Retina (tissue), 1 donor: ENCODE measurements at places on chromosomes 6 and 20.

GRCh38 chr6:9062596-9062995 lies 627.3 kb upstream of the SLC35B3 start:
- DNase-seq: no peak

DNA sequence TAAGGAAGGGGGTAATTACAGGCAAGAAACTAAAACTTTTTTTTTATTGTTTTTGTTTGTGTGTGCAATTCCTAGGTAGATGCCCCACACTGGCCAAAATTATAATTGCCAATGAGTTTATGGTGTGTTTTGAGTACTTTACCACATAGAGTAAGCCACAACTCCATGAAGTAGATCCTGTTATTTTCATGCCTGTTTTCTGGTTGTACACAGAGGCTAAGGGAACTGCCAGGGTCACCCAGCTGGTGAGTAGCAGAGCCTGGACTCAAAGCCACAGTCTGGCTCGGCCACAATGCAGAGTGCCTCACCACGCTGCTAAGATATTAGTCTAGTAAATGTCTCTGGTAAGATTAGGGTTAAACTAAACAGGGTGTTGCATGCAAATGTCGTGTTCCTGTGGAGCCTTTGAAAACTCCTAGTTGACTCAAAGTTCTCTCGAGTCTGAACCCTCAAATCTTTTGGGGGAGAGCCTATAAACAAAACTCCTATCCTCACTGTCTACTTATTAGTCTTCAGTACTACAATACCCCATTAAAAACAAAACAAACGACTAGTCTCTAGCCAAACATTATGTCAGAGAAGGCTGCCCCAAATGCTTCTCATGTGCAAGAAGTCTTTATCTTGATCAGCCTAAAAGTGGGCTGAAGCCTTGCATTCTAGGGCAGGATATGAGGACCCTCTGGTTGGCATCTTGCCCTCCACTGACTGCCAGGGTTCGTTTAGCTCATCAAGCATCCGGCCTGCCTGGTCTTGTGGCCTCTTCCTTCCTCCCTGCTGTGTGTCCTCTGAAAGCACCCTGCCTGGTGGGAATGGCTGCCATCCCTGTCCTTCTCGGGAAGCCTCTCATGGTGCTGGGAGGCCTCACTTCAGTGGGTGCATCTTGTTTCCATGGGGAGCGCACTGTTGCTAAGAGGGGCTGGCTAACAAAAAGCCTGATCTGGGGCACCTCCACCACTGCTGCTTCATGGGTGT lies 4.2 kb downstream of the DUSP22 start:
- DNase-seq: no peak

DNA sequence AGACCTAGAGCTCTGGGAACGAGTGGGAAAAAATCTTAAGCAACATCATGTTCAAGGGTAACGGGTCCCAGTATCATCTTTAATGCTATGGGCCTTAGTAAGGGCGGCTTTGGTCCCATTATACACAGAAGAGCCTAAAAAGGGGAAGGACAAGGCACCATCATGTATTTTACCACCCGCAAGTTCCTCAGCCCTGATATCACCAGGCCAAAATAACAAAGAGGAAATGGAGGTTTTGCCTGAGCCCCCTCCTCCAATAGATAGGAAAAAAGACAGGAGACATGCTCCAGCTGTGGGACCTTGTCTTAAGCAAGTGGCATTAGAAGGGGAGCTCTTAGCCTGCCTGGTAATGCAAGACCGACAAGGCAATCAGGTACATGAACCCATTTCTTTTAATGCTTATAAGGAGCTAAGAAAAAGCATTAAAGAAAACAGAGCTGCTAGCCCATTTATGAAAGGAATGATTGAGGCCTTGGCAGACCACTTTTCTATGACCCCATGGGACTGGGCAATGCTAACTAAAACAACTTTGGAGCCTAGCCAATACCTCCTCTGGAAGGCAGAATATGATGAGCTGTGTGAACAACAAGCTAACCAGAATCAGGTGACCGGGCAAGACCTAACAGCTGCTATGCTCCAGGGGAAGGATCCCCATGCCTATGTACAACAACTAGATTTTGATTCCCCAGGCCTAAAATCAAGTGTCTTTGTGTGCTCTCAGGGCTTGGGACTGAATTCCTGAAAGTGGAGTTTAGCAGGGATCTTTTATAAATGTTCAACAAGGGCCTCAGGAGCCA lies 23.2 kb downstream of the HLA-DPA1 start:
- DNase-seq: no peak

GRCh38 chr6:168888102-168888501 lies 365.5 kb downstream of the THBS2 start:
- DNase-seq: no peak

DNA sequence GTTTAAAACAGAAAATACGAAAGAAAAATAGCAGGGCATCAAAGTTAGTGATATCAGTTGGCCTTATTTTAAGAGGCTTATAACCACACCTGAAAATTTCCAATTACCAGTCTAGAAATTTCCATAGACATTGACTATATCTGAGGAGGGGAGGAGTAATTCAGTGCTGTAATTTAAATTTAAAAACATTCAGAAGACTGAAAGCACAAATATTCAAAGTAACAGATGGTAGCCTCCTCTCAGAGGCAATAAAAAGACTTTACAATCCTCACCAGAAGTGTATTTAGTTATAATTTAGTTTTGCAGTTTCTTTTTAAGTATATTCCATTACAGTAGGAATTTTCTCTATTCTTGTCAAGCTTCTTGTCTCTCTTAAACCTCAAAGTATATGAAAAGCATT lies 18.4 kb upstream of the LOC128125822 start:
- DNase-seq: no peak

- DNase-seq: no peak
These were observed 11.7 kb downstream of the UST start for GRCh38 chr6:148758492-148758891.

DNA sequence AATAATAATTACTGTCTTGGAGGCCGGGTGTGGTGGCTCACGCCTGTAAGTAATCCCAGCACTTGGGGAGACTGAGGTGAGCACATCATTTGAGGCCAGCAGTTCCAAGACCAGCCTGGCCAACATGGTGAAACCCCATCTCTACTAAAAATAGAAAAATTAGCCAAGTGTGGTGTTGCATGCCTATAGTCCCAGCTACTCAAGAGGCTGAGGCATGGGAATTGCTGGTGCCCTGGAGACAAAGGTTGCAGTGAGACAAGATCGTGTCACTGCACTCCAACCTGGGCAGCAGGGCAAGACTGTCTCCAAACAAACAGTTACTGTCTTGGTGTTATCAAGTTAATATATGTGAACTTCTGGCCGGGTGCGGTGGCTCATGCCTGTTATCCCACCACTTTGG lies 4.9 kb downstream of the RRP36 start:
- DNase-seq: no peak

- no peak for DNase-seq
These were observed 41.7 kb downstream of the SYNE1 start for GRCh38 chr6:152595499-152595898.

GRCh38 chr6:28865401-28866204 lies 58.2 kb downstream of the TRIM27 start:
- DNase-seq: peak; percentile 42

DNA sequence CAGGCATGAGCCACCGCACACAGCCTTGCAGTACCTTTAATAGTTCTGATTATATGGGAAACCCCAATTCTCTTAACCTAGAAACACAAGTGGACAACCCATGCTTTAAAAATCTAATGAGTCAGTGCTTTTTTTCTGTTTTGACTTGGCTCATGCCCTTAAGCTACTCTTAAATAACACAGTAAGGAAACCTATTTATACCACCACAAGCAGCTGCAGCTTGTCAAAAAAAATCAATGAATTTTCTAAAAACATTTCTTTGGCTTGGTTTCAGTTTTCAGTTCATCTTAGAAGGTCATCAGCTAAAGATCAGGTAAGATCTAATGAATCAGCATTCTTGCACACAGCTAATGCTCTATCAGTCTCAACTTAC lies 124.1 kb upstream of the DST start:
- no peak for DNase-seq

- no peak for DNase-seq
These were observed 6.0 kb downstream of the SCUBE3 start for GRCh38 chr6:35219683-35220326.

DNA sequence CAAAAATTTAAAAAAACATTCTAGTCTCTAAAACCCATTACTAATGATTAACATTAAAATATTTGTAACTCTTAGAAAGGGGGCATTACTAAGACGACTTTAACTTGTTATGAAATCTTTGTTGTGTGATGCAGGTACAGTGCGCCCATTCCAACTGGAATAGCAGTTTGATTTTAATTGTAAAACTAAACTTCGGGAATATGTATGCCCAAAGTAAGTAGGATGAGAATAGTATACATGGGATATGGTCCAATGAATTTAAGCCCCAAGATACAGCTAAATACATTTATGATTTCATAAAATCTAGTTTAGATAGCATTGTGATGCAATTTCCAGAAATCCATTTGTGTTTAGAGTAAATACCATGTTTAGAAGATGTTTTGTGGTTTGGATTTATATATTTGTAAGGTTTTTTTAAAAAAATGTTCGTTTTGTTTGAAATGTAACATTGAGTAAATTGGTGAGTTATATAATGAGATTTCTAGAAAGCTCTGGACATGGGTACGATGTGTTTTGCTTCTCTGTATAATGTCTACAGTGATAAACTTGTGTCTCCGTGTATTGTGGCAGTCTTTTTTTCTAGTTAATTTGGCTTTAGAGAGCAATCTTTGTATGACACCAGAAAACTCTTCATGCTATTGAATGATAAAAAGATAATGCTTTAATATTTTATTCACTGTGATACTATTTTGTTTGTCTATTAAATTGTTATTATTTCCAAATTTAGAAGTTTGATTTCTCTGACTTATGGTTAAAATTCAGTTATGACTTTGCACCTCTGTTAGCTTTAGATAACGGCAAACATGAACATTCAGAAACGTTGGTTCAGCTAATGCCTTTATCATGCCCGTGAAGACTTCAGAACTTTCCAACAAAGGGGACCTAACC lies 54.8 kb downstream of the RNF182 start:
- DNase-seq: no peak

DNA sequence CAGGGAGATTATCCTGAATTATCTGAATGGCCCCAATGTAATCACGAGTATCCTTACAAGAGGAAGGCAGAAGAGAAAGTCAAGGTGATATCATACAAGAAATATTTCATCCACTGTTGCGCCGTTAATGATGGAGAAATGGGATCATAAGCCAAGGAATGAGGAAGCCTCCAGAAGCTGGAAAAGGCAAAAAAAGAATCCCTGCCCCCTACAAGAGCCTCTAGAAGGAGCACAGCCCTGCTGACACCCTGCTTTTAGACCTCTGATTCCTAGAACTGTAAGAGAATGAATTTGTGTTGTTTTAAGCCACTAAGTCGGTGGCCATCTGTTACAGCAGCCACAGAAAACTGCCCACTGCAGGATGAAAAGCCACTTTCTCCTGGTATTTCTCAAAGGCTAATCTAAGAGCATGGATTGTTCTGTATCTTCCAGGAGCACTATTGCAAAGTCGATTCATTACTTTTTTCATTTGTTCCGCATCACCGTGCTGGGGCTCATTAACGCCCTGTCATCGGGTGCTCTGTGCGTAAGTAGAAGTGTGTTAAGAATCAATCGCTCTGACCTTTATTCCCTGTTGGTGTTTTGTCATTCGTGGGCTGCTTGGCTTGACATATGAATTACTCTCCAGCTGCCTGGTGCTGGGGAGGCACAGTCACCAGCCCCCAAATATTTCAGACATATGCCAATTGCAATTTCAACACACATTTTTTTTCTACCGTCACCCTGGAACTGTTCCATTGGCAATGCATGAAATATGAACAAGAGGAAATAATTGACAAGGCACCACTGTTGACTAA lies 117.0 kb downstream of the PCSK2 start:
- DNase-seq: peak; percentile 47

DNA sequence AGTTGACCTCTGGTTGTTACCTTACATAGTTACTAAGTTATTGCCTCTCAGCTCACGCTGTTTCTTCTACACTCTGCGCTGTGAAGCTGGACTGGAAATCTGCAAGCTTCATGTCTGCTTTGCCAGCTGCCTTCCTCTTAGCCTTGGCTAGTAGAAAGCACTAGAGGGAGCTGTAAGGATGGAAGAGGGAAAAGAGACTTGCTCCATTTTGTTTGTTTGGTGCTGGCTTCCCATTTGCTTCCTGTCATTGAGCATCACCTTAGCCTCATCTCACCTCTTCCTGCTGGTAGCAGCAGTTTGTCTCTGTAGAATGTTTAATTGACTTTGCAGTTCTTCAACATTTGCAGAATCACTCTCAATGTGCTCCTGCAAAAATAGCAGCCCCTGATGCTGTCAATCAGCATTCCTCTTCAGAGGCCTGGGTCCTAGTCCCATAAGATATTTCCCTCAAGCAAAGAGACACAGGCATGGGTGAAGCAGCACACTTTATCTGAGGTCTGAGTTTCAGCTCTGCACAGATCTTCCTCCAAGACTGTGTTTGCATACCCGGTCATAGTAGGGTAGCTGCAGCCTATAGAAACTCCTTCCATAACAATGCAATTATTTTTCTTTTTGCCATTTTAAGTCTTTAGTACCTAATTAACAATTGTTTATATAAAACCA lies 302.2 kb upstream of the EPHA7 start:
- peak; percentile 14 for DNase-seq

- DNase-seq: peak; percentile 40
These were observed 16.7 kb downstream of the DYNLT1 start for GRCh38 chr6:158627940-158628211.

DNA sequence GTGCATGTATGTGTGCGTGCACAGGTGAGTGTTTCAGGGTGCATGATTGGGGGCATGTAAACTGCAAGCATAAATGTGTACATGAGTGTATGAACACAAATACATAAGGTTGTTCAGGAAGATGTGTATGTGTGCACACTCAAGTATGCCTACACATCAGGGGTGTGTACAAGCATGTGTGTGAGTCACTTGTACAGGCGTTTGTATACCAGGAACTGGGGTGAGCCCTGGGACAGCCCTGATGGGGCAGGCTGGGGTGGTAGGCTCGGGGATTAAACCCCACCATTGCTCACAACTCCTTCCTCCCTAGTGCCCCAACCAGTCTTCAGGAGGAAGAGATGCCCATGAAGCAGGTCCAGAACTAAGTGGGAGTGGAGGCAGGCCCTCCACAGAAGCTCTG lies 4.3 kb downstream of the CRIP3 start:
- DNase-seq: no peak

GRCh38 chr6:158073776-158074175 lies 92.1 kb downstream of the SYNJ2 start:
- no peak for DNase-seq

- DNase-seq: no peak
These were observed 78.6 kb upstream of the RBM24 start for GRCh38 chr6:17202526-17202925.

- peak; percentile 59 for DNase-seq
These were observed 247.0 kb downstream of the ATXN1 start for GRCh38 chr6:16514249-16514648.

DNA sequence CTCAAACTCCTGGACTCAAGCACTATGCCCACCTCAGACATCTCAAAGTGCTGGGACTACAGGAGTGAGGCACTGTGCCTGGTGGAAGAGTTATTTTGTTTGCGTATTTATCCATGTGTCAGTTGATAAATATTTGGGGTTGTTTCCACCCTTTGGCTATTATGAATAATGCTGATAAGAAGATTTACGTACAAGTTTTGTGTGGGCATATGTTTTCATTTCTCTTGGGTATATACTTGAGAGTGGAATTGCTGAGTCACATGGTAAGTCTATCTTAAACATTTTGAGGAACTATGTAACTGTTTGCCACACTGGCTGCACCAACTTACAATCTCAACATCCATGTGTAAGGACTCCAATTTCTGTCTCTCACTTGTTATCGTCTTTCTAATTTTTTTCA lies 200.3 kb downstream of the RNGTT start:
- no peak for DNase-seq
